SK-N-DZ (cell line): ENCODE measurements at places on chromosomes 16 and 17.
A peak's percentile ranks its signal among the peaks of the same experiment; 100 is the strongest.

DNA sequence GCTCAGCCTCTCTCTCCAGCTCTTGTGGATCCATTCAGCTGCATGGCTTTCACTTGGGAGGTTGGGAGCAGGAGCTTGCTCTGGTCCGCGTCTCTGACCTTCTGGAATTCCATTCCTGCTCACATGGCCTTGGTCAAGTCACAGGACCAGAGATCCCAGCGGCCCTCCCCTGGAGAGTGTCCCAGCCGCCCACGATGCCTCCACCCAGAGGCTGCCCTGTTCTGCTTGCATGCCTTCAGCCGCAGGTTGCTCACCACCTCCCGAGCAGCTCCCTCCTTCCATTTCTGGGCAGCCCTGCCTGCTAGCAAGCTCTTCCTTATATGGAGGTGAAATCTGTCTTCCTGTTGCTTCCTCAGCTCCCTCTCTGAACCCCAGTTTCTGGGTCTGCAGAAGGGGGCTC, 32.6 kb downstream of the RAI1 start:
- DNase-seq = no peak

- no peak for DNase-seq
Measured at GRCh38 chr17:49402706-49403105, 12.0 kb downstream of the PHB1 start.

DNA sequence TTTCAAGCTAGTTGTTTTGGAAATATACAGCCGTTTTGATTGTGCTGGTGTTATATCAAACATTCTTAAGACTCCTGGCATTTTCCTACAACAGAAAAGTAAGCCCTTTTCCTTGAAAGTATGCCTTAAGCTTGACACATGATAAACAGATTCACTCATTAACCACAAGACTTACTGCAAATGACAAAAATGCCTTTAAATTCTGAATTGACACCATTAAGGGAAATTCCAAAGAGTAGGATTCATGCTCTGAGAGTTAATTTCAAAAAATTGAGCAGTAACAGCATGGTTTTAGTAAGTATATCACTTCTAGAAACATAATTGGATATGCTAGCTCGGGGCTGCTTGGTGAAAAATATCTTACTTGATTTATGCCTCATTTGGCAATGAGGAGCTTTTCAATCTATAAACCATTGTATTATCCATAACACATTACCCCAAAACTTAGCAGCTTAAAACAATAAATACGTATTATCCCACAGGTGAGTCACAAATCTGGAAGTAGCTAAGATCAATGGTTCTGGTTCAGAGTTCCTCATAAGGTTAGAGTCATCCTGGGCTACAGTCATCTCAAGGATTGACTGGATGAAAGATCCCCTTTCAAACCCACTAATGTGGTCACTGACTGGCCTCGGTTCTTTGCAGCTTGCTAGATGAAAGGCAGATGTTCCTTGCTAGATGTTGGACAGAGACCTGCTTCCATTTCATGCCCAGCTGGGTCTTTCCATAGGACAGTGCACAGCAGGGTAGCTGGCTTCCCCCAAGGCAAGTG, 8.2 kb upstream of the PHAF1 start:
- no peak for DNase-seq

DNA sequence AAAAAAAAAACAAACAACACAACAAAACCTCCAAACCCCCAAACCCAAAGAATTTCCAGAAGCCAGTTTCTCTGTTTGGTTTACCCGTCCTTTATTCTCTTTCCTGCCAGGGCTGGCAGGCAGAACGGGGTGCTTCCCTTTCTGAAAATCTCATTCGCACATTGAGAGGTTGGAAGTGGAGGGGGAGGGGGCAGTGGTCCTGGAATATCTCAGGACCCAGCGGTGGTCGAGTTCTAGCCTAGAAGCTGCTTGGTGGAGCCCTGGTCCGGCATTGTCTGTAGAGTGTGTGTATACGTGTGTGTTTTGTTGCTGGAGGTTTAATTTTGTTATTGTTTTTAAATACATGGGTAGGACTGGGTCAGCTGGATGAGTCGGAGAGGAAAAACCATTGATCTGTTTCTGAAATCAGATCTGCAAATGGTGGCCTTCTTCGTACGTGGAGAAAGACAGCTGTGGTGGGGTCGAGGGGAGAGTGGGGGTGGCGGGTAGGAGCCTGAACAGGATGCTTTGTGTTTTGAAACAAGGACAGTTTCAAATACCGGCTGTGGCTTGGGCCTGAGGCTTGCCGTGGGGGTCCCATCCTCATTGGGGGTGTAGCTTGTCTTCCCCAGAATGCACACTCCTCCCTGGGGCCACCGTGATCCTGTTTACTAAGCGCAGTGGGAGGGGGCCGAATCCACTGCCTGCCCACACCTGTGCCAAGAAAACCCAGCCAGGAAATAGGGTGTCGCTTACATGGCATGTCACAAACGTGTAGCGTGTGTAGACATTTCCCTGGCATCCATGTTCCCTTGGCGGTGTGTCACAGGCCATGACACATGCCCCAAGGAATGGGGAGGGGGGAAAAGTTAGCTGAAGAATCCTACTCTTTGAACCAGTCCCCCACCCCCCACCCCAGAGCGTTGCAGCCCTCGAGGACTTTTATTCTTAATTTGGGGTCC, 1.6 kb downstream of the CMIP start:
- no peak for DNase-seq

DNA sequence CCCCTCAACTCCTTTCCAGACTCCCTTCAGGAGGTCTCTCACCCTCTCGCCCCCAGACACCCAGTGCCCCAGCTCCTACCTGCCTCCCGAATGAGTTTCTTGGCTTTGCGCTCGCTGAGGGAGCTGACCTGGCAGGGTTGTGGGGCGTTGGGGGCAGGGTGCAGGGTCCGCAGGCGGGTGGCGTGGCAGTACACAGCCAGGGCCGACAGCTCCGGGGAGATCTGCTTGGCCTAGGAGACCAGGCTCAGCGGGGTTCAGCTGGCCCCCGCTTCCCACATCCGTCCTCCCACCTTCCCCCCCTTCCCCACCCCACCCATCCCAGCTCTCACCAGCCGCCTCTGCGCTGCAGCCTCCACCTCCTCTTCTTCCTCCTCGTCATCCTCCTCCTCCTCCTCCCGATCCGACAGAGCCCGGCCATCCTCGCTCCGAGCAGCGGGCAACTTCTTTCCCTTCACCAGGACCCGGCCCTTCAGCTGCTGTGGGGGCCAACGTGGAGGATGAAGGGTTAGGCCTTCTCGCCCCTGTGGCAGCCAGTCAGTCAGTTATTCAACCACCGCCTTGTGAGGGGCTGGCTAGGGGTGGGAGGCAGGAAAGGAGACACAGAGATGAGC, 17.2 kb downstream of the PLCD3 start:
- no peak for DNase-seq

- DNase-seq = no peak
Measured at GRCh38 chr17:21199856-21200255, 14.1 kb downstream of the TMEM11 start.

- no peak for DNase-seq
Measured at GRCh38 chr16:28208131-28208530, 3.6 kb downstream of the XPO6 start.

- DNase-seq = no peak
Measured at GRCh38 chr16:83269541-83269940, 538.2 kb upstream of the HSBP1 start.

GRCh38 chr16:84446084-84446483, 58.4 kb downstream of the MEAK7 start:
- DNase-seq = no peak

GRCh38 chr17:3973495-3974137, 9.4 kb upstream of the ATP2A3 start:
- no peak for DNase-seq

- no peak for DNase-seq
Measured at GRCh38 chr16:58222532-58223316, 24.8 kb upstream of the CSNK2A2 start.

GRCh38 chr16:56866955-56867830, 2.2 kb downstream of the SLC12A3 start:
- DNase-seq = peak; percentile 73

GRCh38 chr16:35194681-35195080, 1735.3 kb downstream of the TP53TG3F start:
- no peak for DNase-seq

DNA sequence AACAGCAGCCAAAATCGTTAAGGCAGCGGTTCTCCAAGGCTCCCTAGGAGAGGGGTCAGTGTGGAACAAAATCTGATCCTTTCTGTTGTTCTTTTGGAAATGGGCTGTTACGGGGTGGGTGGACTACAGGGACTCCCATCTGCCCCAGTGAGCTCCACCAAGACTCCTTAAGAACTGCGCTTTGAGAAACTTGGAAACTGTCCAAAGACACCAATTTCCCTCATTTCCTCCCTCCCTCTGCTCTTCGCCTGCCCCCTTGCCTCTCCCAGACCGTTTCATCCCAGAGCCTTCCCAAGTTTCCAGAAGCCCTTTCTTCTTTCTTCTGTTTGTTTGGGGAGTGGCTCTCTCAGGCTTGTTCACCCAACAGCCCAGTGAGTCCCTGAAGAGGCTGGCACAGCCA, 205.4 kb downstream of the COPRS start:
- DNase-seq = no peak
